ENCODE measurements at places on chromosomes 12 and 14.

- no peak for DNase-seq
Measured at GRCh38 chr14:101155575-101155974, 252.1 kb upstream of the RTL1 start.

DNA sequence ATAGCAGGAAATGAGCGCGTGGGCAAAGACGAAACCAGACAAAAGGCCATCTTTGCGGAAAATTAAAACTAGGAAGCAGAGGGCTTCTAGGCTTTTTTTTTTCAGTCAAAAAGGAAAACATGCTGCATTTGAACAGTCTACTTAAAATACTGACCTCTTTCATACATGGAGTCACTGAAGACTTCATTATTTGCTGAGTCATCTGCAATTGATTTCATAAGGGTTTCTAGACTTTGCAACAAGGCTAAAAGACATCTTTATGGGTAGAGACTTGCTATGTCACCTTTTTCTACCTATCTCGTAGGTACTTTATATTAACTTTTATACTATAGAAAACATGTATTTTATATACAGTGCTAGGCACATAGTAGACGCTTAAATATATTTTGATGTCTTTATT lies 238.4 kb downstream of the TMEM132D start:
- no peak for DNase-seq

- DNase-seq = no peak
Measured at GRCh38 chr14:76937181-76938091, 91.1 kb downstream of the IRF2BPL start.

DNA sequence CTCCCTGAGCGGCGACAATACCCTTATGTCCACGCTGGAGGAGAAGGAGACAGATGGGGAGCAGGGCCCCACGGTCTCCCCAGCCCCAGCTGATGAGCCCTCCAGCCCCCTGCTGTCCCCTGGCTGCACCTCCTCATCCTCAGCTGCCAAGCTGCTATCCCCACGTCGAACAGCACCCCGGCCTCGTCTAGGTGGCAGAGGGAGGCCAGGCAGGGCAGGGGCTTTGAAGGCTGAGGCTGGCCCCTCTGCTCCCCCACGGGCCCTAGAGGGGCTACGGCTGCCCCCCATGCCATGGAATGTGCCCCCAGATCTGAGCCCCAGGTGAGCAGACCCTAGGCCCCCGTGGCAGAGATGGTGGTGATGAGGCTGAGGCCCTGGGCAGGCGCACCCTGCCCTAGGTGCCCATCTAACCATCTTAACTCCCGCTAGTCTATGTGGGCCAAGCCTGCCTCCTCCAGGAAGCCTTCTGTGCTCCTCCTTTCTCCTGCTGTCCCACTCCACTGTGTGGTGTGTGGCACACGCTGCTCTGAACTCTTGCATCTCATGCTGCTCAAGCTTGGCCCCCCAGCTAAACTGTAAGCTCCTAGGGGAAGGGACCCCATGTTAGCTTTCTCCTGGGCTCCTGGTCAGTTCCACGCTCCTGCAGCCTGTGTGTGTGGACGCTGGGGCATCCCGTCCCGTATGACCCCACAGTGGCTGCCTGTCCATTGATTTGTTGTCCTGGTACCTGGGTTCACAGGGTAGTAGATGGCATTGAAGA lies 12.1 kb downstream of the MCRS1 start:
- no peak for DNase-seq

GRCh38 chr12:69994724-69995173 lies 169.7 kb downstream of the MYRFL start:
- DNase-seq = no peak

- no peak for DNase-seq
Measured at GRCh38 chr12:62263232-62263631, 3.0 kb downstream of the USP15 start.

DNA sequence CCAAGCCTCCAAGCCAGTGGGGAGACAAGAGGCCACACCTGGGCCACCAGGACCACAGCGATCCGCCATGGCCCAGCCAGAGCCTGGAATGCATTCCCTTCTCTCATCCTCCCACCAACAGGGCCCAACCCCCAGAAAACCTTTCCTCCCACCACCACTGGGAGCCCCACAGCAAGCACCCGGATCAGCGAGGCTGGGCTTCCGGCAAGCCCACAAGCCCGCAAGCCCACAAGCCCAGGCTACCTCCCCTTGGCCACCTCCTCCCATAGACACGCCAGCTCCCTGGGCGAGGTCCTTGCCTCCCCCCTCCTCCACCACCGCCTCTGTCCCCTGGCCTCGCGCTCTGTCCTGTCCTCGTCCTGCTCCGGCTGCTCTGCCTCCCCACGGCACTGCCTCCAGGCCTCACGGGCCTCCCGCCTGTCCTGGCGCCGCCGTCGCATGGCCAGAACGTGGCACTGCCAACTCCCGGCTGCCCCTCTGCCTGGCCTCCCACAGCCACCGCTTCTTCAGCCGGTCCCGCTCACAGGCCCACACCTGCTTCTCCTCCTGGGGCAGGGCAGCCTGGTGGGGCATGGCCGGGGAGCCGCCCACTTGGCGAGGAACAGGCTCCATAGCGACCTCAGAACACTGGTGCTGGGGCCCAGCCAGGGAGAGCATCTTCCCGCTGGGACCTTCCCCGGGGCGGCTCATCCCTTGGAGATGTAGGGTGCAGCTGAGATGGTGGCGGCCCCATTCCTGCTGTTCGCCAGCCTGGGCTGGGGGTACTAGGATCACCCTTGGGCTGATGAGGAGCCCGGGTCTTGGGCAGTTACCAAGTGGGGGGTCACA lies 5.6 kb downstream of the CDK2AP1 start:
- DNase-seq = no peak

DNA sequence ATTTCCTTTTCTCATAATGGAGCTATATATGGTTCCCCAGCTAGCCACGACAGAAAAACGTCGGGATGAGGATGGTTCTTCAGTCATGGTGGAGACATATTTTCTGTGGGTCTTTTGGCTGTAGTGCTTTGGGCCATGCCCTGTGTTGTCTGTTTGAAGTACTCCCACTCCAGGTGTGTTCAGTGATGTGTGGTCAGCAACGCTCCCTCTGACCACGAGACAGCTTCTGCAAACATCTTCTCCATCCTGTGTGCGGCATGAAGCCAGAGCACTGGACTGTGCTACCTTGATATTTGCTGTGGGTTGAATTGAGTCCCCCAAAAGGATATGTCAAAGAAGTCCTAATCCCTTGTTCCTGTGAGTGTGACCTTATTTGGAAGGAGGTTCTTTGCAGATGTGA lies 931.2 kb downstream of the NRXN3 start:
- DNase-seq = no peak

GRCh38 chr12:22562036-22563028 lies 18.0 kb upstream of the C2CD5 start:
- DNase-seq = no peak

- no peak for DNase-seq
Measured at GRCh38 chr12:47705229-47705565, 633 bp downstream of the RPAP3 start.

- DNase-seq = no peak
Measured at GRCh38 chr12:75974323-75975187, 57.0 kb downstream of the PHLDA1 start.

DNA sequence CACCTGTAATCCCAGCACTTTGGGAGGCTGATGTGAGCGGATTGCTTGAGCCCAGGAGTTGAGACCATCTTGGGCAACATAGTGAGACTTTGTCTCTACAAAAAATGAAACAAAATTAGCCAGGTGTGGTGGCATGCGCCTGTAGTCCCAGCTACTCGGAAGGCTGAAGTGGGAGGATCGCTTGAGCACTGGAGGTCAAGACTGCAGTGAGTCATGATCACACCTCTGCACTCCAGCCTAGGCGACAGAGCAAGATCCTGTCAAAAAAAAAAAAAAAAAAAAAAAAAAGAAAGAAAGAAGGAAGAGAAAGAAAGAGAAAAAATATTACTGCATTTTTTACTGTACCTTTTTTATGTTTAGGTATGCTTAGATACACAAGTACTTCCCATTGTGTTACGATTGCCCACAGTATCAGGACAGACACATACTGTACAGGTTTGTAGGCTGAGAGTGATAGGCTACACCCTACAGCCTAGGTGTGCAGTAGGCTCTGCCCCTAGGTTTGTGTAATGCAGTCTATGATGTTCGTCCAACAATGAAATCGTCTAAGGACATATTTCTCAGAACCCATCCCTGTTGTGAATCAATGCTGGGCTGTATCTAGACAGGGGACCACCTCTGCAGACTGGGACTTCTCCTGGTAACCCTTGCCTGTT lies 160.4 kb upstream of the PWP1 start:
- no peak for DNase-seq

- DNase-seq = no peak
Measured at GRCh38 chr12:112597986-112598385, 179.2 kb downstream of the PTPN11 start.

DNA sequence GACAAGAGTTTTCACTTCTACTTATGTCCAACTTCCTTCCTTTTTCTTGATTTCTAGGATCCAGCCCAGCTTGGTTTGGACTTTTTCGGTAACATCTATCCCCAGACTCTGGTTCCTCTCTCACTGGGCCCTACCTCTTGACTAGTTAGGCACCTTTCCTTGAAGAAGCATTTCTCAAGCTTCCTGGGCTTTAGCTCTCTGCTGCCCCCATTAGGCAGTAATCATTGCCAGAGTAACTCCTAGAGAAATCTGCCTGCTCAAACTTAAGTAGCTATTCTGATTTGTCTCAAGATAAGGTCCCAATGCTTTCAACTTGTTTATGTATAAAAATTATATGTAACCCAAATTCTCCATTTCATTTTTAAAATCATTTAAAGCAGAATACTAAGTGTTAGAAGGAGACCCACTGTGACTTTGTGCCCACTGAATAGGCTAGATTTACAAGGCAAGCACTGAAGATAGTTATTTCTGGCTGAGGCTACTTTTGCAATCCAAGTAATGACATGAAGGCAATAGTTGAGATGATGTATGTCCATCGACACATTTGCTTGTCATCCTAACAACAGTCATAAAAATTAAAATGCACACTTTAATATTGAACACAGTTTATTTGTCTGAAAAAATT lies 275.0 kb upstream of the G2E3 start:
- no peak for DNase-seq

- DNase-seq = no peak
Measured at GRCh38 chr14:21039585-21040369, 2.4 kb upstream of the RNASE7 start.
